HT1080 (cell line): ENCODE measurements at places on chromosomes 3 and 15. TPM values are rescaled to one million over a fixed set of nuclear protein-coding genes. Genes with fewer than 3 reads are reported as not detected.
A peak's percentile ranks its signal among the peaks of the same experiment; 100 is the strongest.

Gene CHST13
- not detected in 2 replicates for total RNA-seq

DNA sequence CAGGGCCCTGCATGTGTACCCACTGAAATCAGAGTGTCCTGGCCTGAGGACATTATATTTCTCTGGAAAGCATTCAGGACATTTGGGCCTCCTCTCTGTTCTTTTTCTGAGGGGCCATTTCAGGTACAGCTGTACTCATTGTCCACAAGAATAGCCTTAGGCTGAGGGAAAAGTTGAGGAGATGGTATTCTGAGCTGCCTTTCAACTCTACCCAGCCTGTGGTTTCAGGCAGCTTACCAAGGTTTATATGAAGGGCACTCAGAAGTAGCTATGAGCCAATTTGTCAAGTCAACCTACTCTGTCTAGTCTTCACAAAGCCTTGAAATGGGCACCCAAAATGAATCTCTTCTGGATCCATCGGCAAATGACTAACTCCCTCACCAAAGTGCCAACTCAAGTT lies 9.4 kb downstream of the ATP13A4 start:
- DNase-seq: no peak

GRCh38 chr3:129412542-129413198 lies 15.8 kb downstream of the EFCAB12 start:
- no peak for DNase-seq

DNA sequence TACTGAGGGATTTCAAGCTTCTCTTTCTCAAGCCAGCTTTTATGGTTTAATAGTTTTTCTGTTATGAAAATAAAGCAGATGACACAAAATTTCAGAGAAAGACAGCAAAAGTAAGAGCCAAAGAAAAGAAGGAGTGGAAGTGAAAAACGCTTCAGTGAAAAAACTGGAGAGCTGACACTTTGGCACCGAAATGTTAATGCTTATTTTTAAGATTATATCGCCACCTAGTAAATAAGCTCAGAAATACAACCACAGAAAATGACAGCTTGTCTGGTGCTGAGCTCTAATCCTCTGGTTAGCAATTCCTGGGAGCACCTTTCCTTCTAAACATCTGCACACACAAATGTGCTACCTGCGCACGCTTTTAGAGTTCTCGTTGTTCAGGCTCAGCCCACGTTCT lies 101.6 kb downstream of the ZPLD1 start:
- peak; percentile 60 for DNase-seq

GRCh38 chr3:142987080-142987700 lies 14.2 kb upstream of the U2SURP start:
- DNase-seq: peak; percentile 66

GRCh38 chr3:9422712-9423424 lies 25.5 kb downstream of the SETD5 start:
- DNase-seq: peak; percentile 95

DNA sequence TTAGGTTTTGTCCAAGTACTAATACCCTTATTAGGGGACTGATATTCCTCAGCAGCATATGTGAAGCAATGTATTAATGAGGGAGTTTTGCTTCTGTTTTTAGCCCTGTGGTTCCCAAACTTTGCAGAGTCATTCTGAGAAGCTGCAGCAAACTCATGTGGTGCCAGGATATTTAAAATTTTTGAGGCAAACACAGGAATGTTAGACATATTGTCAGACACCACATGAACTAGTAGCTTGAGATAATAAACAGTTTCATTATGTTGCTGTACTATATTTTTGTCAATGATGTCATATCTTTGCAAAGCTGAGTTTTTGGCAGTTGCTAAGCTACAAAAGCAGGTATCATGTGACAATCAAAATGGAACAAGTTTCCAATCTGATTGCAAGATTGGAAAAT lies 36.6 kb downstream of the ATP6V1A start:
- DNase-seq: peak; percentile 76

DNA sequence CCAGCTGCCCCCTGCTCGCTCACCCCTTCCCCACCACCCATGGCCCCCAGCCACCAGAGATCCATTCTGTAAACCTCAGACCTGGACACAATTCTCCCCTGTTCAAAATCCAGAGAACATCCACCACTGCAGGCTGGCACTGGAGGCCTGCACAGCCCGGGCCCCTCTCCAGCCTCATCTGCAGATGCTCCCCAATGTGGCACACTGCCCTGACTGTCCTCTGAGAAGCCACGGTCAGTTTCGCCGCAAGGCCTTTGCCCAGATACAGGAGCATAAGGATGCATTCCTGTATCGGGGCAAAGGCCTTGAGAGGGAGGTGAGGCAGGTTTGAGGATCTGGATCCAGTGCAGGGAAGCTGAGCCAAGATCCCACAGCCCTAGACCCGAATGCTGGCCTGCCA lies 175.4 kb upstream of the LINGO1 start:
- DNase-seq: no peak

- no peak for DNase-seq
Measured at GRCh38 chr3:94356581-94356980, 293.7 kb downstream of the NSUN3 start.

Gene SST
- total RNA-seq: not detected in 2 replicates

- DNase-seq: peak; percentile 53
Measured at GRCh38 chr15:80695911-80696661, 976 bp downstream of the ABHD17C start.

GRCh38 chr15:91291673-91292072 lies 191.6 kb downstream of the SV2B start:
- peak; percentile 56 for DNase-seq

Gene DISP2
- 1.0 and 1.8 TPM in 2 replicates for total RNA-seq

- DNase-seq: peak; percentile 70
Measured at GRCh38 chr3:143731776-143732175, 116.5 kb downstream of the SLC9A9 start.

GRCh38 chr15:78434134-78434533 lies 3.9 kb upstream of the IREB2 start:
- DNase-seq: no peak

GRCh38 chr3:188330138-188330537 lies 176.2 kb downstream of the LPP start:
- no peak for DNase-seq

DNA sequence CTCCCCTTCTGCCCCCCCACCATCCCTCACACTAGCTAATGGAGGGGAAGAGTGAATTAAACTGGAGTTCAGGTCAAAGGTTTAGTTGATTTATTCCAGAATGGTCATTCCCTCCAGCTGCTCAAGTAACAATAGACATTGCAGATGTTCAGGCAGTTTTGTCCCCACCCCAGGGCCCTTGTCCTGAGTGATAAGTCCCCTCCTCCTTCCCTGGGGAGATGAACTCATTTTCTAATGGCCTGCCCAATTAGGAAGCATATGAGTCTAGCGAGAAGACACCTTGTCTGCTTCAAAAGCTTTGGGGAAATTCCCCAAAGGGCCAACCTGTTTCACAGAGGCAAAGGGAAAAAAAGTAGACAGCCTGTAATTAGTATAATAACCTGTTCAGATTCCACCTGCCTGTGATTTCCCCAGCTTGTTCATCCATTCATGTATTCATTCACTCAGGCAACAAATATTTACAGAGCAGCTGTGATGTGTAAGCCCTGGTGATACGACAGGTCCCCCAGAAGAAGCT lies 165.3 kb downstream of the SHQ1 start:
- DNase-seq: no peak

- DNase-seq: no peak
Measured at GRCh38 chr3:128438488-128439072, 28.1 kb downstream of the DNAJB8 start.

DNA sequence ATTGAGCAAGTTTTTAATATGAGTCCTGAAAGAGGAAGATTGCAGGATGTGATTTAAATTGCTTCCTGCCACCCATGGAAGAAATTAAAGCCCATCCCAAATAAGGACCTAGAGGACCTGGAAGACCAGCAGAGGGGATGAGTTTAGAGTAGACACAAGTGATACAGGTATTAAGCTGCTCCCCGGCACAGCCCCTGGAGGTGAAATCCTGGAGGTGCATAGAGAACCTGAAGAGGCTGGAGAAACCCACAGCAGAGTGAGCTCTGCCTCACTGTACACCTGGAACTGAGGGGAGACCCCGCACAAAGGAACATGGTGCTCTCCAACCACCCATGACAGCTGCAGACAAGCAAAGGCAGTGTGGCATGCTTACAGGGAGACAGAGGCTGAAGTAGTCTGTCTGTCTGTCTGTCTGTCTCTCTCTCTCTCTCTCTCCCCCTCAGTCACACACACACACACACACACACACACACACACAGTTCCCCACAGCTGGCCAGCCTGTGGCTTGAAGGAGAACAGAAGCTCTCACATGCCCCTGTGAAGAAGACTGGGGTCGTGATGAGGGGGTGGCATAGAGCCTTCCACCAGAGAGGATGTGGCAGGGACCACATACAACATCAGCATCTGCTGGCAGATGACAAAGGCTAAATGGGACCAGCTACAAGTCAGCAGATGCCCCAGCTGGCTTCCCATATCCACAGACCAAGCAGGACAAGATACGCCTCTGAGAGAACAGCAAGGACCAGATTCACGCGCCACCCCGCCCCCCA lies 38.1 kb downstream of the FSIP1 start:
- no peak for DNase-seq

Gene CLRN1
- not detected in 2 replicates for total RNA-seq

Gene TRPC1
- total RNA-seq: 8.5 and 12.4 TPM in 2 replicates

Gene SPTBN5
- 2.3 and 3.9 TPM in 2 replicates for total RNA-seq

Gene SLC6A20
- total RNA-seq: not detected in 2 replicates

Gene CACNA1D
- not detected in 2 replicates for total RNA-seq

DNA sequence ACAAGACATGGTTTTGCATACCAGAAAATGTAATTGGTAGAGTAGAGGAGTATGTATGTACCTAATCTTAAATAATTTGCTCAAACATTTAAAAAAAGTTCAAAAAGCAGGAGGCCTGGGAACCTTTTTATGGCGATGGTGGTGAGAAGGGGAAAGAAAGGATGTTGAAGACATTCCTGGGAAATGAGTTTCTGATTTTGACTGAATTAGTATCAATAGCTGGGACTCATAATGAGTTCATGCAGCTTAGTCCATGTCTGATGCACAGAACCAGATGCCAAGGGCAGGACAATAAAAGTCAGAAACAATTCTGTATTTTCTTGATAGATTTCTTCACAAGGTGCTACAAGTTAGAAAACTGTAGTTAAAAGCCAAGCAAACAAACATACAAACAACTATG lies 395.3 kb downstream of the GAP43 start:
- peak; percentile 72 for DNase-seq

DNA sequence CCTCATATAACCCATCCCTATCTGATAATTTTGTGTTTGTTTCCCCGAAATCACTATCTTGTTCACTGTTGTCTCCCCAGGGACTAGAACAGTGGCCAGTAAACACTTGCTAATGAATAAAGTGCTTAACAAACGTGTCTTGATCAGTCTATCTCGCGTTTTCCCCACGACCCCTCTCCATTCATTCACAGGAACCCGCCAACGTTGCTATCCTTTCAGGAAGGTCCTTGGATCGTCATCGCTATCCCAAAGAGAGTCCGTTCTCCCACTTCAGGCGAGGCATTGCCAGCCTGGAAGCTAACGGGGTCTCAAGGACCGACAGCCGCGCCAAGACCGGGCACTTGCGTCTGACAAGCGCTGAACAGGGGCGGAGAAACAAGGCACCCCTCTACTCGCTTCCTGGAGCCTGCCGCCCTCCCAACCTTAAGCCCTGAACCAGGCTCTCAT lies 344 bp downstream of the LINS1 start:
- no peak for DNase-seq

Gene MPI
- total RNA-seq: 50.6 and 61.3 TPM in 2 replicates

DNA sequence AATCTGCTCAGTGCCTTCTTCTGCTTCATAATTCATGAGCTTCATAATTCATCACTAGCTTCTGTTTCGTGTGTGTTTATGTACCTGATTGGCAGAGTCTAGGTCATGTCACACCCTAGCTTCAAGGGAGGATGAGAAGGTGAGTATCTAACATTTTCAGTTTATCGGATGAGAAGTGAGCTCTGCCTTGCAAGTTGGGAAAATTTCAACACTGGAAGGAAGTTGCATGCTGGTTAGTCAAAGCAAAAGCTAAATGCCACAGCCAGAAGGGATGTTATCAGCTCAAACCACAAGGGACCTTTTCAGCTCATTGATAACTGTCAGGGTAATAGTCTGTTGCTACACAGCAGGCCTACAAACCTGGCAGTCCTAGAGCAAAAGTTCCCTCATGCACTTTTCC lies 7.3 kb upstream of the TNFSF10 start:
- DNase-seq: no peak

Gene RASGRP1
- 0.13 and 0.53 TPM in 2 replicates for total RNA-seq

Gene SLC28A2
- 0.08 TPM in 1 of 2 replicates, not detected in the other for total RNA-seq

GRCh38 chr3:22244761-22245521 lies 493.9 kb upstream of the ZNF385D start:
- DNase-seq: peak; percentile 88

DNA sequence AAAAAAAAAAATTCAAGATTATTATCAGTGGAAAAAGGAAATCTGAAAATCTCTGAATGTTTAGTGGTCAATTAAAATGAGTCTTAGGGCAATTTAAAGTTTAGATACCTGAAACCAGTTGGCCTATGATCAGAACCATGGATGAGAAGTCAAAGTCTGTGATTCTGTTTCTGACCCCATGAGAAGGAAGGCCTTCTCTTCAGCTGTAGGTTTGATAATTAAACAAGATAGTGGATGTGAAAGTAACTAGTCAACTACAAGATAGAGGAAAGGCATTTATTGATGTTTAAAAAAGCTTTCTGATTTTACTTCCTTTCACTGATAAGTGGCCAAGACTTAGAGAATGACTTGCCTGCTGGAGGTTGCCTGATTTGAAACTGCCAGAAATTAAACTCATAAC lies 8.7 kb downstream of the PLS1 start:
- DNase-seq: no peak

DNA sequence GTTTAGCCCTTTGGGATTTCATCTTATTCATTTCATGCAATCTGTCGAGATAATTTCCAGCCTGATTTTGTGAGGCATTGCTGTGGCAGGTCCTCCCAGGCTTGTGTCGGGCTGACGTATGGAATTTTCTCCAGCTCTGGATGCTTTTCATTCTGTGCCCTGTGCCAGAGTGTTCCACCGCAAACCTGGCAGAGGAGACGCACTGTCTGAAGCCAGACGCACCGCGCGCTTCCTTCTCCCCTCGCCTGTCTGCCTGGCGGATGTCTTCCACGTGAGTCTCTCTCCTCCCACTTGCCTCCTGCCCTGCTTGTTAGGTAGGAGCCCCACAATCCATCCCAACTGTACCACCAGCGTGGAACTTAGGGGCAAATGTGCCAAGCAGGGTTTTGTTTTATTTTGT lies 20.1 kb upstream of the GLCE start:
- no peak for DNase-seq

Gene SEMA5B
- not detected in 2 replicates for total RNA-seq

- no peak for DNase-seq
Measured at GRCh38 chr3:72533591-72534473, 314.4 kb downstream of the SHQ1 start.

GRCh38 chr3:183468424-183468823 lies 40.0 kb upstream of the MCF2L2 start:
- no peak for DNase-seq

DNA sequence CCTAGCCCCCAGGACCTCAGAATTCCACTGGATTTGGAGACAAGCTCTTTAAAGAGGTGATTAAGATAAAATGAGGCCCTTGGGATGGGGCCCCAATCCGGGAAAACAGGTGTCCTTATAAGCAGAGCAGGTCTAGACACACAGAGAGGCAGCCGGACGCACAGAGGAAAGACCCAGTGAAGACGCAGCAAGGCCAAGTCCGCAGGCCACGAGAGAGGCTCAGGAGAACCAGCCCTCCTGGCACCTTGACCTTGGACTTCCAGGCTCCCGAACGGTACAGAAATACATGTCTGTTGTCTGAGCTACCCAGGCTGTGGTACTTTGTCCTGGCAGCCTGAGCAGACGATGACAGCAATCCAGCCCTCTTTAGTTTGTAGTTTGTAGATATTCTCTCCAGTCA lies 324.5 kb downstream of the OCA2 start:
- DNase-seq: no peak
